ENCODE measurements at places on chromosomes 2 and 18. TPM values are rescaled to one million over a fixed set of nuclear protein-coding genes. Genes with fewer than 3 reads are reported as not detected.

Gene POTEI
- not detected for total RNA-seq

Gene ZNF804A
- 1.4 TPM for total RNA-seq

Gene ABCG5
- total RNA-seq = not detected

Gene BAZ2B
- total RNA-seq = 38.6 TPM
